ENCODE measurements at places on chromosomes 6 and 20. TPM values are rescaled to one million over a fixed set of nuclear protein-coding genes. Genes with fewer than 3 reads are reported as not detected.
A peak's percentile ranks its signal among the peaks of the same experiment; 100 is the strongest.

HSPA1L gene
- total RNA-seq: 1.1 TPM

DNA sequence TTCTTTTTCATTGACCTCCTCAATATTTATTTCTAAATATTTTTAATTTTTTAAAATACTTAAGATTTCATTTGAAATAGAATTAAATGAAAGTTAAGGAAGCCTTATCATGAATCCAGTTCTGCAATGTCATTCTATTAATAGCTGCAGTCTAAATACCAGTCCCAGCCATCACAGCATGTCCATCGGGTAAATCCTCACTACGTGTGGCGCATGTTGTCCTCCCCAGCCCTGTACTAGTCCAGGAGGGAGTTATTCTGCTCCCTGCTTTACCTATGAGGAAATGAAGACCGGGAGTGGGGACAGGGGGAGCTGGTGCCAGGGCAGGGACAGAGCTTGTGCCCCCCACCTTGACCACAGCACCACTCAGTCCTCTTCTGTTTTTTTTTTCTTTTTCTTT lies 125.1 kb upstream of the QKI start:
- H3K4me3 ChIP-seq: no peak overlapping the region
- H3K27ac ChIP-seq: no peak overlapping the region
- H3K27me3 ChIP-seq: no peaks in the 10 kb centered on the region
- H3K36me3 ChIP-seq: no peaks in the 10 kb centered on the region
- H3K4me1 ChIP-seq: no peaks in the 10 kb centered on the region

- H3K36me3 ChIP-seq: no peaks in the 10 kb centered on the region
- H3K27me3 ChIP-seq: peaks cover 3% of the 10 kb centered on the region
- H3K27ac ChIP-seq: no peak overlapping the region
- no peak for DNase-seq
- no peaks in the 10 kb centered on the region for H3K4me1 ChIP-seq
Observed at GRCh38 chr20:7741866-7742265, 198.4 kb downstream of the HAO1 start.

TFAP2A gene
- total RNA-seq: 19.1 TPM

DNA sequence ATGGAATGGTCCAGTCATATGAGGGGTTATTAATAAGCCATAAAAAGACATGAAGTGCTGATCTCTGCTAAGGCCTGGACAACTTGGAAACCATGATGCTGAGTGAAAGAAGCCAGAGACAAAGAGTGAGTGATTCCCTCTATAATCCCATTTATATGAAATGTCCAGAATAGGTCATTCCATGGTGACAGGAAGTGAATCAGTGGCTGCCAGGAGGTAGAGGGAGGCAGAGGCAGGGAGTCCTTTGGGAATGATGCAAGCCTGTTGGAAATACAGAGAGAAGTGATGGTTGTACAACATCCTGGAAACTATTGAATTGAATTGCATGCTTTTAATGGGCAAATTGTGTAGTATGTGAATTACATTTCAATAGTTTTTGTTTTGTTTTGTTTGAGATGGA lies 26.4 kb downstream of the ANKRD60 start:
- DNase-seq: no peak
- H3K27ac ChIP-seq: no peak overlapping the region
- no peak overlapping the region for H3K4me3 ChIP-seq
- H3K27me3 ChIP-seq: no peaks in the 10 kb centered on the region

DNA sequence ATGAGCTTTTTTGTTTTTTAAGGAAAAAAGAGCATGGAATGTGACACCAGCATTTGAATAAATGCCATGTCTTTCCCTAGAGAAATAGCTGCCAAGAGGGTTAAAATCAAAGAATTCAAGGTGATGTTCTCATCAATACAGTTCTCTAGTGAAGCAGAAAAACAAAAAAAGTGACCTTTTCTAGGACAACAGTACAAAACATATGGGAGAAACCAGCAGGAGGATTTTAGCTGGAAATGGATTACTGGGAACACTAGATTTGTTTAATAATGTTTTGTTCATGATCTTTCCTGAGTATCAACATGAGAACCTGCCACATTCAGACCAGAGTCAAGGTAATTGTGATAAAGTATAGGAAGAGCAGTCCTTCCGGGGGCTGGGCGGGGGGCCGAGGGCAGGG lies 372.2 kb downstream of the LMBRD1 start:
- no peak overlapping the region for H3K4me3 ChIP-seq
- no peaks in the 10 kb centered on the region for H3K27me3 ChIP-seq
- H3K36me3 ChIP-seq: no peaks in the 10 kb centered on the region
- peaks cover 13% of the 10 kb centered on the region for H3K4me1 ChIP-seq

GRCh38 chr6:126015863-126016262 lies 29.5 kb downstream of the TRMT11 start:
- no peaks in the 10 kb centered on the region for H3K4me1 ChIP-seq
- H3K4me3 ChIP-seq: no peak overlapping the region
- no peaks in the 10 kb centered on the region for H3K27me3 ChIP-seq
- peaks cover 57% of the 10 kb centered on the region for H3K36me3 ChIP-seq
- H3K27ac ChIP-seq: no peak overlapping the region

DNA sequence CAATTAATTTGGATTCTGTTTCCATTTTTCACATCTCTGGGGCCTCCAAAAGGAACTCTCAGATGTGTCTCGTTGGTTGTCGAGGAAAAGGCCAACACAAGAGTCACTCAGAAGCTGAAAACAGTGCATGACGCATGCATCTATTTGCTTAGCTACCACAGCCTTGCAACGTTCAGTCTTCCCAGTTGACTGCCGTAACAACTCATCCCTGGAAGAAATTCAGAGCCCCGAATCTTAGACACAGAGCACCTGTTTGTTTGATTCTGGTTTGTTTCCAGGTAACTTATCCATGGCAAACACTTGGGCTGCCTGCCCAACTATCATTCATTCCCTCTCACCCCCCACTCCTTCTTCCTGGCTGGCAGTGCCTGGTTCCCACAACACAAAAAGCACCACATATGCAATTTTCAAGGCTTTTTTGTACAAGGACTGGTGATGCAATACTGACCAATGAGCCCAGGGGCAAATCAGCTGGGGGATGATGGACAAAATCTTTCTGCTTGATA lies 60.5 kb downstream of the ZMYND8 start:
- no peak overlapping the region for H3K4me3 ChIP-seq
- DNase-seq: no peak
- no peaks in the 10 kb centered on the region for H3K27me3 ChIP-seq
- H3K27ac ChIP-seq: peak overlapping the region; percentile 17
- no peaks in the 10 kb centered on the region for H3K4me1 ChIP-seq

AP5S1 gene
- total RNA-seq: 17.5 TPM

DNA sequence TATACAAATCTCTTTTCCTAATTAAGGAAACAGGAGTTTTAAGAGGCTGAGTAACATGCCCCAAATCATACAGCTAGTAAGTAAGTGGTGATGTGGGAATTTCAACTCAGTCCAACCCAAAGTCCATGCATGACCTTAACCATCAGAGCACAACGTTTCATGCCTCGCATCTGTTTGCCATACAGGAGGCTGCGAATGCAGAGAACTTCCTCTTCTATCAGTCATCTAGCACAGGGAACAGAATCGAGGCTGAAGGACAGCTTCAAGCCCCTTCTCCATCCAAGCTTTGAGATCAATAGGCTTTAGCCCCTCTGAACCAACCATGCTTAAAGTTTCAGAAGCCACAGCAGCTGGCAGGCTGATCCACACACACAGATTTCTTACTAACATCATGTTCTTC lies 113.2 kb downstream of the MAFB start:
- H3K27me3 ChIP-seq: no peaks in the 10 kb centered on the region
- no peak for DNase-seq
- H3K36me3 ChIP-seq: no peaks in the 10 kb centered on the region
- no peak overlapping the region for H3K4me3 ChIP-seq

DNA sequence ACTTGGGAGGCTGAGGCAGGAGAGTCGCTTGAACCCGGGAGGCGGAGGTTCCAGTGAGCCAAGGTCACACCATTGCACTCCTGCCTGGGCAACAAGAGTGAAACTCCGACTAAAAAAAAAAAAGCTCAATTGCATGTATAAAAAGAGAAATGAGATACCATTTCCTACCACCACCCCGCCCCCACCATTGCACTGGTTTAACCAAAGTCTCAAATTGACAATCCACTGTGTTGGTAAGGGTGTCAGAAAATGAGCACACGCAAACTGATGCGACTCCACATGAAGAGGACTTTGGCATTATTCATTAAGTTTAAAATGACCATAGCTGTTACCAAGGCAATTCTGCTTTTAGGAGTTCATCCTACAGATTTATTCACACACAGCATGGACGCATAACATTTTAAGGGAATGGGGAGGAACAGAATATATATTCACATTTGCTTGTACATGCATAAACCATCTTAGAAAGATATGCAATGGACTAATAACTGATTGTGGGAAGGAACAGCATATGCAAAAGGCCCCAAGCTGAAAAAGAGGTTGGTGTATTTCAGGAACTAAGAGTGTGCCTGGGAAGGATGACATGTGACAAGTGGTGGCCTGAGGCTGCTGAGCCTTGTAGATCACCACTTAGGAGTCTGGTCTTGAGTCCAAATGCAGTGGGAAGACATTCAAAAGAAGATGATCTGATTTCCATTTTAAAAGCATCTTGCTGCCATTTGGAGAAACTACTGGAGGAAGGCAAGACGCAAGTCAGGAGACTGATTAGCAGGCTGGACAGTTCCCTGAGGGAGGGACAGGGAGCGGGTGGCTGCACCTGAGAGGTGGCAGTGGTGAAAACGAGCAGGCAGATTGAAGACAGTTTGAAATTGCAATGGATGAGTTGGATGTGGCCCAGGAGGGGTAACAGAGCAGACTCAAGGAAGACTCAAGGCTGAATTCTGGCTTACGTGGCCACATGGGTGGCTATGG lies 37.2 kb upstream of the PTPN1 start:
- H3K27me3 ChIP-seq: no peaks in the 10 kb centered on the region
- no peak overlapping the region for H3K4me3 ChIP-seq
- no peaks in the 10 kb centered on the region for H3K36me3 ChIP-seq
- H3K4me1 ChIP-seq: peaks cover 5% of the 10 kb centered on the region

SLC17A9 gene
- 0.17 TPM for total RNA-seq

TMEM74B gene
- not detected for total RNA-seq

GRCh38 chr6:119676230-119676629 lies 326.7 kb upstream of the MAN1A1 start:
- H3K27ac ChIP-seq: no peak overlapping the region

GRCh38 chr6:63943826-63944225 lies 308.2 kb downstream of the PHF3 start:
- no peak overlapping the region for H3K4me3 ChIP-seq
- H3K27me3 ChIP-seq: no peaks in the 10 kb centered on the region
- DNase-seq: no peak
- no peak overlapping the region for H3K27ac ChIP-seq
- H3K4me1 ChIP-seq: peaks cover 13% of the 10 kb centered on the region
- H3K36me3 ChIP-seq: no peaks in the 10 kb centered on the region

- no peak overlapping the region for H3K27ac ChIP-seq
- DNase-seq: no peak
- H3K4me3 ChIP-seq: no peak overlapping the region
Observed at GRCh38 chr6:56399250-56399671, 151.9 kb upstream of the COL21A1 start.

DNA sequence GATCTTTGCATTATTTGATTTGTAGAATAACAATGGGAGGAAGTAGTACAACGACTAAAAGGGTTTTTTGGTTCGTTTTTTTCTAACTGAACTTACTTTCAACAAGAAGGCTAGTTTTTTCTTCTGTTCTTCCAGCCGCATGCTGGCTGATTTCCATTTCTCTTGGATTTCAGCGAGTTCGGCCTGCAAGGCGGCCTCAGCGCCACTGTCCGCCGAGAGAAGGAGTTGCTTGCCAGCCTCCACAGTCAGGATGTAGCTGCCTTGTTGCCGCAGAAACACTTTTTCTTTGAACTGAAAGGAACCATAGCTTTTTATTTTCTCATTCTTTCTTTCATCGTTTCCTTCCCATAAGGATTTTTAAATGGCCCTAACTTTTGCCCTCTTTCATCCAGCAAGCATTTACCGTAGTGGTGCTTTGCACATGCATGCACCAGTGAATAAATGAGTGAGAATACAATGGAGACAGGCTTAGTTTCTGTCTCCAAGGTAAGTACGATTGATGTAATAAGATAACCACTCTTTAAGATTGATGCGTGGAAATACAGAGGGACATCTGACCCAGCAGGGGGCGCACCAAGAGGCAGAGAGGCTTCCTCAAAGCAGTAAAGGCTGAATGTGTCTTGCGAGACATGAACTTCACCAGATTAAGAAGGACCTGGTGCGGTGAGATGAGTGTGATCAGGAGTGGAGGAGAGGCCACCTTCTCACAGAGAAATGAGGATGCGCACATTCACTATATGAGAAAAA lies 398.8 kb downstream of the ESR1 start:
- no peaks in the 10 kb centered on the region for H3K27me3 ChIP-seq
- DNase-seq: peak; percentile 60
- H3K4me3 ChIP-seq: no peak overlapping the region
- H3K4me1 ChIP-seq: no peaks in the 10 kb centered on the region
- no peak overlapping the region for H3K27ac ChIP-seq
- H3K36me3 ChIP-seq: no peaks in the 10 kb centered on the region

GRCh38 chr20:3874194-3874844 lies 14.9 kb upstream of the PANK2 start:
- DNase-seq: no peak
- peaks cover 5% of the 10 kb centered on the region for H3K36me3 ChIP-seq
- no peak overlapping the region for H3K27ac ChIP-seq
- H3K4me3 ChIP-seq: no peak overlapping the region

ZGPAT gene
- 28.3 TPM for total RNA-seq

DNA sequence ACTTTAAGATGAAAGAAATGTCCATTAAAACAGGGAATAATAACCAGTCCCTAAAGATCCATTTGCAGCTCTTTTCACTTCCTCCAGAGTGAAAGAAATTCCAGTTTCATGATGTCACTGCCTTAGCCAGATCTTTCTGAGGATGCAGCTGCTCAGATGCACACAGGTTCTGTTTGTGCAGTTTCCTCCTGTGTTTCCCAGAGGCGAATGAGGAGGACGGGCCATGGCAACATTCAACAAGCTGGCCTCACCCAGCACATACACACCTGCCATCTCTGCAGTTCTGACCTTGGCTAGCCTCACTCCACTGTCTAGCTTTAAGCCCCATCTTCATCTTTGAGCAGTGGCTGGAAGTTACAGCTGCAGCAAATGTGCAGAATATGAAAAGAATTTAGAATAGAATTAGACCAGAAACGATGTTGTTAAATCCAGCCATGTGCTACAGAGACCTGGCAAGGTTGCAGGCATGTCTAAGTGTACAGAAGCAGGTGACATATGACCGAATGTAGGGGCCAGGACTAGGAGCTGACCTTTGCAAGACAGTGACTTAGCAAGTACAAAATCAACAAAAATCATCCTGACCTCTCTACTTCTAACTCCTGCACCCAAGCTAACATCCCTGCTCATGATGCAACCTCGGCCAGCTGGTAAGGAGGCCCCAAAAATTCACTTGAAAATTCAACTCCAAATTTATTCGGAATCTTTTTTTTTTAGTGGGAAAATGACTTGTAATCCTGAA lies 35.0 kb downstream of the FAM50B start:
- H3K4me3 ChIP-seq: no peak overlapping the region
- DNase-seq: peak; percentile 52
- H3K27ac ChIP-seq: no peak overlapping the region
- H3K36me3 ChIP-seq: no peaks in the 10 kb centered on the region
- H3K4me1 ChIP-seq: peaks cover 11% of the 10 kb centered on the region
- no peaks in the 10 kb centered on the region for H3K27me3 ChIP-seq

All from A673 (cell line).